ENCODE measurements at places on chromosomes 11 and 22.

DNA sequence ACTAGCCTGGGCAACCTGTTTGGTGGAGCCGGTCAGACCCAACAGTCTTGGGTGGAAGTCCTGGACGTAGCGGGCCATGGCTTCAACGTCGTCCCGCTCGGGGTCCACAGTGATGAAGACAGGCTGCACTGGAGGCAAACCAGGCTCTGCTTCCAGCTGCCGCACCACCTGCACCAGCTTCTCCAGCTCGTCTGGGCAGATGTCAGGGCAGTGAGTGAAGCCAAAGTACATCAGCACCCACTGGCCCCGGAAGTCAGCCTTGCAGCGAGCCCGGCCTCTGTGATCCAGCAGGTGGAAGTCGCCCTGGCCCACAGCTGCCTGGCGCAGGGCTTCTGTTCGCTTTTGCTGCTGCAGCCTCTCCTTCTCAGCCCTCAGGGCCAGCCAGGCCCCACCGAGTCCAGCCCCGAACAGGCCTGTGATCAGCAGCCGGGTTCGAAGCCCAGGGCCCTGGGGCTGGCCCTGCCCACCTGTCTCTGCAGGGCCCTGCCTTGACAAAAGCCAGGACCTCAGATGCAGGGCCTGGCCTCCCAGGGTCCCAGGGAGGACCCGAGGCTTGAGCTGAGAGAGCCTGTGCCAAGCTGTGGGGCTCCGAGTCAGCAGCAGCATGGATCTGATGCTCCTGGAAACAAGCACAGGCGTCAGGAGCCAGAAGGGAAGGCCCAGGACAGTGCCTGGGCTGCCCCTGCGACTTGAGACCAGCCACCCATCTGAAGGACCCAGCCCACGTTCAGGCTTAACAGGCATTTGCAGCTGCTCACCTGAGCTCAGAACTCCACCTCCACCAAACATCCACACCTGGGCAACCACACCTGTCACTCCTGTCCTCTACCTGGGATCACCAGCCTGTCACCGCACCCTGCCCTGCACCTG lies 1.4 kb downstream of the SCO2 start:
- DNase-seq: no peak

GRCh38 chr11:131907371-131907770 lies 537.0 kb downstream of the NTM start:
- no peak for DNase-seq

GRCh38 chr11:4085575-4085974 lies 9.0 kb upstream of the RRM1 start:
- DNase-seq: no peak

DNA sequence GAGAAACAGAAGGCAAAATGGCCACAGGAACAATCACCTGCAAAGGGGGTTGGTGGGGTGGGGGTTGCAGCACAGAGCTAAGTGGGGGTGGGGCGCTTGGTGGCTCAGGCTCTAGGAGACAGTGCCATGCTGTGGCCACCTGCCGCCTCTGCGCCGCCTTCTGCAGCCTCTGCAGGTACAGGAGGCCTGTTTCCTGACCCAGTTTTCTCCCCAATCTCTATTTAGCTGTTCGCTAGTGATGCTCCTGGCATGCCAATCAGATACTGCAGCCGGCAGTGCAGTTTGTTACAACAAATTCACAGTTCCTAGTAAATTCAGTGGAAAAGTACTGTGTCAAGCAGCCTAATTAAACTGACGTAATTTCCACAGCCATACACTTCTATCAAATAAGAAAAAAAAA lies 106.4 kb downstream of the SERGEF start:
- no peak for DNase-seq

- DNase-seq: no peak
Observed at GRCh38 chr11:114499756-114500155, 59.9 kb downstream of the NXPE1 start.
